ENCODE measurements at places on chromosomes 5 and 9.

DNA sequence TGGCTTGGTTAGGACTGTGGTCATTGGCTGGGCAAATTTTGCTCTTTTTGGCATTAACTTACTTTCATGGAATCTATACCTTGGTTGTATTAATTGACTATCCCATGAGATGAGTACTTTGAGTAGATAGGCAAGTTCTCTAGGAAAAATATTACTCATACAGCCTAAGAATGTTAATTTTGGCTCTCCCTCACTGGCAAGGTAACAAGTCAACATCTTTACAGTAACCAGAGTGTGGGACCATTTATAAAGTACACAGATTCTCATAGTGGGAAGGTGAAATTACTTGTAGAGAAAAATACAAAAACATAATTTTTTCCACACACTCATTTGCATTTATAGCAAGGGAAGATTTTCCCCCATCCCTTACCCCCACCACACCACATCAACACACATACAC is 154.6 kb upstream of the ZNF608 start:
- no peak for DNase-seq

- no peak for DNase-seq
Observed at GRCh38 chr9:97759581-97760288, 62.6 kb upstream of the XPA start.

DNA sequence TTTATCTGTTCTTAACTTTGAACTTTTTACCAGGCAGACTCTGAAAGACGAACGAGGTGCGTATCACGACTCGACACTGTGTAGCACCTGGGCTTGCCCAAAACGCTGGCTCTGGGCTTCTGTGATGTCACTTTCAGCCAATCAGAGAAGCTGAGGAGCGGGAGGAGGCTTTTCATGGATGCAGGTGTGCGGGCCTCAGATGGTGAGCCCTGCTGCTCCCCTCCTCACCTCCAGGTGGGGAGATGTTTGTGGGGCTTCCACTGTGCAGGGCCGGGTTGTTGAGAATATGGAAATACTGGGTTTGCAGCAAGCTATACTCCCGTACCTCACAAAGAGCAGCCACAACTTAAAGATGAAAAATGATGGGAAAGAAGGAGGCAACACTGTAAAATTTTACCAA is 246.3 kb downstream of the IRX2 start:
- DNase-seq = no peak

DNA sequence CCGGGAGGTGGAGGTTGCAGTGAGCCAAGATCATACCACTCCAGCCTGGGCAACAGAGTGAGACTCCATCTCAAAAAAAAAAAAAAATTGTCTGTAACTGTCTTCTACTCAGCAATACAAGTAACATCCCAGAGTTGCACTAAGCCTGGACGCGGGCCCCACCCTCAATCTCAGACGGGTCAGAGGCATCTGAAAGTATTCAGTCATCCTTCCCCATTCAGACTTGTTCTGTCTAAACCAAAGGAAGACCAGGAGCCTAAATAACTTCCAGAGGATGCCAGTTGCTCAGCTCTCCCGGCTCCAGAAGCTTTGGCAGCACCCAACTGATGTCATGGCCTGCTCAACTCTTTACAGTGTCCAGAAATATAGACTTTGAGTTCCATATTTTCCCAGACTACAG is 218.6 kb downstream of the AUH start:
- DNase-seq = no peak

- DNase-seq = no peak
Observed at GRCh38 chr5:96610747-96611146, 51.4 kb upstream of the CAST start.

DNA sequence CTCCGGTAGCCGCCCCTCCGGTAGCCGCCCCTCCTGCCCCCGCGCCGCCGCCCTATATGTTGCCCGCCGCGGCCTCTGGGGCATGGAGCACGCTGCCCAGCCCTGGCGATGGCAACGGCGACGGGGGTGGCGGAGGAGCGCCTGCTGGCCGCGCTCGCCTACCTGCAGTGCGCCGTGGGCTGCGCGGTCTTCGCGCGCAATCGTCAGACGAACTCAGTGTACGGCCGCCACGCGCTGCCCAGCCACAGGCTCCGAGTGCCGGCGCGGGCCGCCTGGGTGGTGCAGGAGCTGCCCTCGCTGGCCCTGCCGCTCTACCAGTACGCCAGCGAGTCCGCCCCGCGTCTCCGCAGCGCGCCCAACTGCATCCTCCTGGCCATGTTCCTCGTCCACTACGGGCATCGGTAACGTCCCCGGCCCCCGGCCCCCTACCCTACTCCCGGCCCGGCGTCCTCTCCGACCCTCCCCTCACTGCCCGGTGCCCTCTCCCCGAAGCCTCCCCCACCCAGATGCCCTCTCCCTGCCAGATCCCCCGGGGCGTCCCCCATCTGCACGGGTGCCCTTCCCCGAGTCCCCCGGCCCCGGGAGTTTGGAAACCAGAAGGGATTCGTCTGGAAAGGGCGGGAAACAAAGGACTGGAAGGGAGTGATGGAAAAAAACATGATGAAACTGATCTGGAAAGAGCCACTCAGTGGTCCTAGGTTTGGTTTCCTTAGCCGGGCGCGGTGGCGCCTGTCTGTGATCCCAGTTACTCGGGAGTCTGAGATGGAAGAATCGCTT is 417 bp downstream of the SRD5A1 start:
- DNase-seq = peak; percentile 37

DNA sequence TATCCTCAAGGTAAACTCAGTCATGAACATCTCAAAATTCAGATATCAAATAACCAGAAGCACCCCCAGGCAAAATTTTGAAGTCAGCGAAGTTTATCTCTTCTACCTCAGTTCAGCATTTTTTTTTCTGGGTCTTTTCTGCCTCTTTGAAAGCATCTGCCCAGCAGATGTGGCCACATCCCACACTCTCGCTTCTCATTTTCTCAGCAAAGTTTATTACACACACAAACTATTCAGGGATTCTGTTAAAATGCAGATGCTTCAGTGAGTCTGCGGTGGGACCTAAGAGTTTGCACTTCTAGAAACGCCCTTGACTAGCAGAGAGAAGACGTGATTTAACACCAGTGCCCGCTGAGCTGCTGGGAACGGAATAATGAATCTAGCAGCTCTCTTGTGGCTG is 19.3 kb downstream of the RASEF start:
- DNase-seq = no peak

DNA sequence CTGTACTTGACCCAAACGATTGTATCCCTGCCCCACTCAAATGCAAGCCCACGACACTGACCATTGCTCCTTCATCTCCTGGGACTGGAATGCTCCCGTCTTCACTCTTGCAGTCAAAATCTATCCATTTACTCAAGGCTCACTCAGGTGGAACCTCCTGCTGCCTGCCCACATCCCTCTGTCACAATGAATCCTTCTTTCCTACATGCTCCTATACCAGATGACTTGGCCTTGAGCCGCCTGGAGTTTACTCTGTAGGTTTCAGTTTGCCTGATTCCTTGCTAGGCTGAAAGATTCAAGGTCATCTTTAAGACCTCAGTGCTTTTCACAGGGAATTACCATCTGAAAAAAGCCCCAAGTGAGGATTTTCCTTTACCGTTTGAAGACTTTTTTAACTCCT is 264.1 kb downstream of the GLIS3 start:
- no peak for DNase-seq

- no peak for DNase-seq
Observed at GRCh38 chr5:174903172-174903732, 178.9 kb downstream of the MSX2 start.

DNA sequence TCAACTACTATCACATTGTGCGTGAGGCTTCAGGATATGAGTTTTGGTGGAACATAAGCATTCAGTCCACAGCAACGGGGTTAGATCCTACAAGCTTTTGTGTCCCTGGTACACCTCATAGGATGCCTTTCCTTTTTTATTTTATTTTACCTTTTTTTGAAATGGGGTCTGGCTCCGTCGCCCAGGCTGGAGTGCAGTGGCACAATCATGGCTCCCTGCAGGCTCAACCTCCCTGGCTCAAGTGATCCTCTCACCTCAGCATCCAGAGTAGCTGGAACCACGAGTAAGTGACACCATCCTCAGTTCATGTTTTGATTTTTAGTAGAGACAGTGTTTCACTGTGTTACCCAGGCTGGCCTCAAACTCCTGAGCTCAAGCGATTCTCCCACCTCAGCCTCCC is 86.0 kb upstream of the RAI14 start:
- DNase-seq = no peak

DNA sequence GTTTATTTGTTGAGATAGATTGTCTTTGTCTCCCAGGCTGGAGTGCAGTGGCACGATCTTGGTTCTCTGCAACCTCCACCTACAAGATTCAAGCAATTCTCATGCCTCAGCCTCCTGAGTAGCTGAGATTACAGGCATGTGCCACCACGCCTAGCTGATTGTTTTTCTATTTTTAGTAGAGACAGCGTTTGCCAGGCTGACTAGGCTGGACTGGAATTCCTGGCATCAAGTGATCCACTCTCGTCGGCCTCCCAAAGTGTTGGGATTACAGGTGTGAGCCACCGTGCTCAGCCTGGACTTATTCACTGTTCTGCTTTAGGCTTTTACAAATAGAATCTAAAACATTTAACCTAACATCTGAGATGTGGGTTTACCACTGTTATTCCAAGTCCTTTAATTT is 91.3 kb downstream of the COMMD10 start:
- no peak for DNase-seq

DNA sequence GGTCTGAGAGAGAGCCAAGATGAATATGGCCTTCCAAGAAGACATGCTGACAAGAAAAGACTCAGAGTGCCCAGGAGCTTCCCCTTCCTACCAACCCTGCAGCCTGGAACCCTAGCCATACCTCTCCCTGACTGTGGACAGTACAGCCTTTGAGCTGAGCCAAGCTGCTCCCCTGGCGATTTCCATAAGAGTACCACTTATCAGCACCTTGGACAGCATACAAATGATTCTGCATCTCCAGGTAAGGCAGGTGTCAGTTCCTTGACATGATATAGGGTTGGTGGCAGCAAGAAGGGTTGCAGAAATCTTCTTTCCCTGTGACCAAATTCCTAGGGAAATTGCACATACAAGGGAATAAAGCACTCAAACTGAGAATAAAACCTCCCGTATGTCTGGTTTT is 58.3 kb downstream of the MFAP3 start:
- no peak for DNase-seq

GRCh38 chr5:449151-449550 is 6.2 kb downstream of the EXOC3 start:
- DNase-seq = no peak
